ENCODE measurements at places on chromosomes 12 and 14. TPM values are rescaled to one million over a fixed set of nuclear protein-coding genes. Genes with fewer than 3 reads are reported as not detected.

Gene LUM
- total RNA-seq, result 528 TPM

Gene TMEM253
- total RNA-seq, result 0.31 TPM

Gene MAP3K9
- 0.13 TPM for total RNA-seq

Gene PRMT5
- 41.8 TPM for total RNA-seq

Gene KRT3
- total RNA-seq, result not detected

Gene SERPINA10
- not detected for total RNA-seq

Gene RNASE1
- total RNA-seq, result 204 TPM

Gene CALCOCO1
- total RNA-seq, result 96.6 TPM

Gene RTL1
- 12.8 TPM for total RNA-seq

Measured in muscle of leg (tissue), 16 donors.